NCI-H1417 treated with DMSO at 0.1 percent for 48 hours (cell line): ENCODE measurements at places on chromosomes 6 and 20.

DNA sequence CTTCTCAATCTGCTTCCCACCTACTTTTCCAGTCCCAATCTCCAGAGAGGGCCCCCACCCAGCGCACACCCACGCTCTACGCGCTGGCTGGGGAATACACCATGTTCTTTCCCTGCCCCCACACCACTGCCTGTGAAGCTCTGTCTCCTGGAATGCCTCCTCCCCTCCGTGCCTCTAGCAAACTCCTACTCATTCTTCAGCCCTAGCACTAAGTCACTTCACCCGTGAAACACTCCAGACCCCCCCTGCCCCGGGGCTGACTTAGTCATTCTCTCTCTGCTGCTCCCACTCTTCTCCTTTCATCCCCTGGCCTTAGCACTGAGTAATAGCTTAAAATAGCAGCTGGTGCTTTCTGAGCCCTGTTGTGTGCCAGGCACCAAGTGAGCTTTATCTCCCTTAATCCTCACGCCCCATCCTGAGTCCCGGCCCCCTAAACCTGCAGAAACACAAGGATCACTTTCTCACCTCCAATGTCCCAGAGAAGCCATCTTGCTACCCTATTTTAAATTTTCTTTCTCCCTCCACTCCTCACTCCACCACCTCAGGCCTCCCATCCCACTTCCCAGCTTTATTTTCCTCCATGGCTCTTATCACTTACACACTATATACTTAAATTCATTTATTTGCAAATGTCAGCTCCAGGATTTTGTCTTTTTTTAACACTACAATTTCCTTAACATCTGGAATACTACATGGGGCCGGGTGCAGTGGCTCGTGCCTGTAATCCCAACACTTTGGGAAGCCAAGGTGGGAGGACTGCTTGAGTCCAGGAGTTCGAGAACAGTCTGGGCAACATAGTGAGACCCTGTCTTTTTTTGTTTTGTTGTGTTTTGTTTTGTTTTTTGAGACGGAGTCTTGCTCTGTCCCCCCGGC, 6.3 kb upstream of the PARD6B start:
- no peak for DNase-seq

GRCh38 chr6:1231941-1232340, 80.0 kb upstream of the FOXQ1 start:
- DNase-seq: no peak

DNA sequence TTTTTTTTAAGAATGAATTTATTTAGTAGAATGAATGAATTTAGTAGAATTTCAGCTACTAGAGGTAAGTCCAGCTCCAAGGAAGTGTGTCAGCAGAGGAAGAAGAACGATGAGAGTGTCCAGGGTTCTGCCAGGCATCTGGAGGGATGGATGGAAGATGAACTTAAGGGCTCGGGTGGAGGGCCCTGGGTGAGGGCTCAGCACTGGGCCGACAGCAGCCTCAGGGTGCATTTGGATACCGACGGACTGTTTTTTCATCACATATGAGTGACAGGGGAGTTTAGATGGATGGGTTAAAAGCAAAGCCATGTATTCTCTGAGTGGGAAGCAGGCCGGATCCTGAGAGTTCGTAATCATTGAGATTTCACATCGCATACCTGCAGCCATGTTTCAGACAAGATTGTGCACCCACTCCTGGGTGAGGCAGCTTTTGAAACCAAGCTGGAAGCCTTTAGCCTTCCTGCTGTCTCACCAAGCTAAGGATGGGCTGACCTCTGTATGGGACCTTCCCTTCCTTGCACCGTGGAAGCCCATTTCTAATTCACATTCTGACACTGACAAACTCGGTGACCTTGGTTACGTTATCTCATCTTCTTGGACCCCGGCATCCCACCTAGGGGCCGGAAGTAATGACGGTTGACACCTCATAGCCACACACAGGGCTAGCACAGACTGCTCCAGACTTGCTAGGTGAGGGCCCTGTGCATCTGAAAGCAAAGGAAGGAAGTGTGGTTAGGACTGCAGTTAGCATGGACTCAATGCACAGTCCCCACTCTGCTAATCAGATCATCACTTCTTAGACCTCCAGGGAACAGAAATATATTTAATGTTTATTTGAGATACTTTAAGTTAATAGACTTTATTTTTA, 228.5 kb downstream of the SLC24A3 start:
- no peak for DNase-seq

GRCh38 chr6:113595911-113596376, 261.2 kb upstream of the MARCKS start:
- no peak for DNase-seq

DNA sequence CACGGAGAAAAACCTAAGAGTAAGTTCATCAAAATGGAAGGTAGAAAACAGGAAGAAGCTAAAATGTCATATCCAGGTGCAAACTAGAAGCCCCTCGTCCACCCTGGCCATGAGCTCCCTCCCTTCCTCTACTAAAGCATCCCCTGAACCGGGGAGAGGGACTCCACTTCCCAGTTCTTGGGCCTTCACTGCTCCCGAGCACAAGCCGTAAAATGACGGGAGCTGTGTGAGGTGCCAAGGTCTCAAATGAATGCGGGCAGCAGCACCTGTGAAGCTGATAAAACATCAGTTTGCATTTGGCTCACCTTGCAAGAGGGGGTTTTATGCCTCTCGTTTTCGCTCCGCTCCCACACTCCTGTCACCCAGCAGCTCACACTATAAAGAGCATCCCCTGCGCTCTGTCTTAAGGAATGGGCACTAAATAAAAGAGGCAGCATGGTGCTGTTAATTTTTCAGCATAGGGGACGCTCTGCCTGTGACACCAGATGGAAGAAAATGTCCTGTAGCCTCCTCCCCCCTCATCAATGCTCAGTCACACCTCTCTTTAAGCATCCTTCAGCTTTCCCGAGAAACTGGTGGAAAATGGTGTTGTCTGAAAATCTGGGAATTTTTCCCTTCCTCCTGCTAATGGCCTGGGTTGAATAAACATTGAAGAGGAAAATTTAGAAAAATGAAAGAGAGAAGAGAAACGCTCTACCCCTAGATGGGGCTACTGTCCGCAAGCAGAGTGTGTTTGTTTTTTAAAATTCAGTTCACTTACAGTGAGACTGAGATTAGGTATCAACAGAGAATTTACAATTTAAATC, 563.0 kb upstream of the AGPAT4 start:
- no peak for DNase-seq

- DNase-seq: no peak
Observed at GRCh38 chr6:149380523-149380922, 19.5 kb upstream of the SUMO4 start.

GRCh38 chr6:155589190-155589589, 133.6 kb upstream of the NOX3 start:
- DNase-seq: no peak

DNA sequence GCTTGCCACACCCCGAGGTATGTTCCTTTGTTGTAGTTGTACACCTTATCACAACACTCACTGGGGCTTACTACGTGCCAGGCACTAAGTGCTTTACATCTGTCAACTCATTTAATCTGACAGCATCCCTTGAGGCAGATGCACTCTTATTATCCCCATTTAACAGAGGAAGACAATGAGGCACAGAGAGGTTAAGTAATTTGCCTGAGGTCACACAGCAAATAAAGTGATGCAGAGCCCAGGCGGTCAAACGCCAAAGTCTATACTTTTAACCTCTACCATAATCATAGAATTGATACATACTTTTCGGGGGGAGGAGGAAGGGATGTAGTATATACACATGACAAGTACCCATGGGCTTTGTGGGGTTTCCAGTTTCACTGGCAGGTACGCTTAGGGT, 37.7 kb downstream of the MDFI start:
- DNase-seq: no peak

DNA sequence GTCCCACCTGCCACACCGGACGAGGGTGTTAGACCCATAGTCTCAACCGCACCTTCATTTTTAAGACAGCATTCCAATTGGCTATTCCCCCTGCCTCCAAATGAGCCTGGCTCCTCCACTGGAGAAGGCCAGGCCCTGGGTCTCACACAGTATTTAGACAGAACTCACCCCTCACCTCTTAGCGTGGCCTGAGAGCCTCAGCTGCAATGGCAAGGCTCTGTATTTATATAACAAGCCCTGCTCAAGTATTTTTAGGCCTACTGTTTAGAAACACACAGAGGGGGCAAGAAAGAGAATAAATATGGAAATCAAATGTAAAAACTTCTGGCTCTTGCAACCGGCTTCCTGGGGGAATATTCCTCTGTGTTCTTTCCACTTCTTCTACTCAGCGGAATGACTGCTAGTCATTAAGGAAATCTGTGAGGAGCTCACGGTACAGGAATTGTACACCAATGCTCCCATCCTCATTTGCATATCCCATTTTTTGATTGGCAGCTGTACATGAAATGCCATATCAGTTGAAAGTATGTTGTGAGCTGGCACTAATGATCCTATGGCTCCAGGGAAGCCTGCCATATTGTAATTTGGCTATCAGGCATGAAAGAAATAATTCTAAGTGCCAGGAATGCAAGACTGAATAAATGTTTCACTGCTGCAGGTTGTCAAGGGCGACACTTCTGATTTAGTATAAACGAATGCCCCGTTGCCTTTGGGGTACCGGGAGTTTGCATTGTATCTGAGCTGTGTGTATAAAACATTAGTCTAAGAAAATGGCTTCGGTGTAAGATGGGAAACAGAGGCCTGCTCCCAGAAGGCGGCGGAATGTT, 207.5 kb downstream of the ZNF217 start:
- no peak for DNase-seq
